Myocyte (in vitro differentiated cells): ENCODE measurements at places on chromosomes 6 and 20. TPM values are rescaled to one million over a fixed set of nuclear protein-coding genes. Genes with fewer than 3 reads are reported as not detected.

Gene ABHD16B
- total RNA-seq = not detected in 2 replicates

Gene EFCAB8
- total RNA-seq = 0.83 TPM in 1 of 2 replicates, not detected in the other

Gene SLC17A2
- 0.16 and 0.21 TPM in 2 replicates for total RNA-seq

Gene RIPOR2
- 28.6 and 50.0 TPM in 2 replicates for total RNA-seq

Gene C6orf89
- 44.8 and 65.6 TPM in 2 replicates for total RNA-seq

Gene SOX18
- not detected in 2 replicates for total RNA-seq

Gene ID4
- total RNA-seq = not detected in 2 replicates

Gene PAK5
- total RNA-seq = not detected in 2 replicates
